ENCODE measurements at places on chromosomes 4 and X.

DNA sequence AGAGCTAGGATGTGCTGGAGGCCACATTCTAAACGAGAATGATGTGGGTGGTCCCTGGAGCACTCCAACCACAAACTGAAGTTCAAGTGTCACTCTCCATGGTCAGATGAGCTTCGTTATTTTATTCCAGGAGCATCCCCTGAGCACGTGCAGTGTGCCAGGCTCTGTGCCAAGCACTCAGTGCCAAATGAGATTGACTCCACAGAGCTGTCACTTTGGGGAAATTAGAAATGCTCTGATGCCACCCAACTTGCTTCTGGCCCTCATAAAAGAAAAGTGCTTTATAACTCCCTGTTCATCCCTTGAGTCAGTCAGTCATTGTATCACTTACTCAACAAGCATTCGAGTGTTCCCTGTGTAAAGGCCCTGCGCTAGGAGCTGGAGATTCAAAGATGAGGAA, 91.2 kb downstream of the RTL5 start:
- DNase-seq = no peak
- H3K36me3 ChIP-seq = peaks cover 11% of the 10 kb centered on the region
- H3K27me3 ChIP-seq = no peaks in the 10 kb centered on the region

DNA sequence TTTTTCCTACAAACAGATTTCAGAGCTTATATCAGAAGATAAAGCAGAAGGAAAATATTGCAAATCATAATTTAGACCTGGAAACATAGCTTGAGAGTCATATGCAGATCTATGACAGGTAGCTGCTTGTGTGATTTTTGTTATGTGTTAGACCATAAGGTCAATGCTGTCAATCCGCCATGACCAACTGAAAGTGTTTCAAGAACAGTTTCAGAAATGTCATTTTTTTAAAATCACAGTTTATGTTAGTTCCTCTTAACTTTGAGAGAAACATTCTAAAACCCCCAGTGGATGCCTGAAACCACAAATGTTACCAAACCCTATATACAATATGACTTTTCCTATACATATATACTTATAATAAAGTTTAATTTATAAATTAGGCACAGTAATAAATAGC, 391.3 kb upstream of the FAM241A start:
- peaks cover 9% of the 10 kb centered on the region for H3K4me1 ChIP-seq
- no peak overlapping the region for H3K4me3 ChIP-seq
- no peak overlapping the region for H3K27ac ChIP-seq
- H3K36me3 ChIP-seq = no peaks in the 10 kb centered on the region
- no peak for DNase-seq
- peaks cover 53% of the 10 kb centered on the region for H3K27me3 ChIP-seq

- peaks cover 48% of the 10 kb centered on the region for H3K4me1 ChIP-seq
- DNase-seq = no peak
- H3K4me3 ChIP-seq = peak overlapping the region; percentile 63
- peaks cover under 1% of the 10 kb centered on the region for H3K36me3 ChIP-seq
- no peaks in the 10 kb centered on the region for H3K27me3 ChIP-seq
- H3K27ac ChIP-seq = no peak overlapping the region
Measured at GRCh38 chrX:45766981-45767501, 566.4 kb upstream of the DIPK2B start.

- H3K4me3 ChIP-seq = no peak overlapping the region
- DNase-seq = no peak
- peaks cover 8% of the 10 kb centered on the region for H3K36me3 ChIP-seq
- H3K4me1 ChIP-seq = peaks cover 15% of the 10 kb centered on the region
- no peaks in the 10 kb centered on the region for H3K27me3 ChIP-seq
Measured at GRCh38 chr4:48722509-48723446, 57.3 kb downstream of the FRYL start.

GRCh38 chrX:79035421-79035820, 90.2 kb downstream of the P2RY10 start:
- peaks cover 3% of the 10 kb centered on the region for H3K4me1 ChIP-seq
- no peak for DNase-seq
- H3K36me3 ChIP-seq = no peaks in the 10 kb centered on the region

GRCh38 chr4:172750910-172751309, 417.7 kb upstream of the GALNT7 start:
- H3K27ac ChIP-seq = no peak overlapping the region
- H3K4me3 ChIP-seq = no peak overlapping the region
- H3K27me3 ChIP-seq = no peaks in the 10 kb centered on the region
- H3K4me1 ChIP-seq = no peaks in the 10 kb centered on the region

DNA sequence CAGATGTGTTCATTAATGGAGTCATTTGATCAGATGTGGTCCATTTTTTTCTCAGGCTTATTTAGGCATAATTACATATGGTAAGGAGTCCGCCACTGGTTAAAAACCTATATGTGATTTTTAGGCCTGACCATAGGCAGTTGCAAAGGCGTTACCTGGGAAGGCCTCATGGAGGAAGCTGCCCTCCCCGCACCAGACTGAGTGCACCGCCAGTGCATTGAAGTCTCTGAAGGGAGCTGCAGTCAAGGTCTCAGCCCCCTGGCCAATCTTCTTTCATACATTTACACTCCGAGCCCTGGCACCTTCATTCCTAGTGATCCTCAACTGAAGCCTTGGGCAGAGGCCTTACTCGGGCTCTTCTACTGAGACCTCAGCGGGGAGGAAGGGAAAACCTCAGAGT, 898.2 kb upstream of the AGA start:
- no peaks in the 10 kb centered on the region for H3K27me3 ChIP-seq
- no peak overlapping the region for H3K27ac ChIP-seq
- no peak overlapping the region for H3K4me3 ChIP-seq
- peaks cover 4% of the 10 kb centered on the region for H3K4me1 ChIP-seq
- no peak for DNase-seq

GRCh38 chr4:62377700-62378099, 1177.6 kb downstream of the ADGRL3 start:
- no peak for DNase-seq
- no peaks in the 10 kb centered on the region for H3K36me3 ChIP-seq
- H3K4me3 ChIP-seq = no peak overlapping the region
- H3K27me3 ChIP-seq = peaks cover 2% of the 10 kb centered on the region
- no peak overlapping the region for H3K27ac ChIP-seq
- peaks cover 1% of the 10 kb centered on the region for H3K4me1 ChIP-seq
